ENCODE measurements at places on chromosomes 7 and 10. TPM values are rescaled to one million over a fixed set of nuclear protein-coding genes. Genes with fewer than 3 reads are reported as not detected.

The FGFR2 gene
- polyA plus RNA-seq: 100 TPM

The TMEM236 gene
- polyA plus RNA-seq: 0.22 TPM

The LIPK gene
- not detected for polyA plus RNA-seq

The BZW2 gene
- 69.1 TPM for polyA plus RNA-seq

The LRIT1 gene
- polyA plus RNA-seq: not detected

The AKR1E2 gene
- polyA plus RNA-seq: 7.9 TPM

The DNTT gene
- polyA plus RNA-seq: 0.34 TPM

The ELAPOR2 gene
- 9.8 TPM for polyA plus RNA-seq

The CDH23 gene
- polyA plus RNA-seq: 0.96 TPM

- no peak for DNase-seq
Measured at GRCh38 chr7:64907641-64908326, 4.7 kb downstream of the ZNF273 start.

DNA sequence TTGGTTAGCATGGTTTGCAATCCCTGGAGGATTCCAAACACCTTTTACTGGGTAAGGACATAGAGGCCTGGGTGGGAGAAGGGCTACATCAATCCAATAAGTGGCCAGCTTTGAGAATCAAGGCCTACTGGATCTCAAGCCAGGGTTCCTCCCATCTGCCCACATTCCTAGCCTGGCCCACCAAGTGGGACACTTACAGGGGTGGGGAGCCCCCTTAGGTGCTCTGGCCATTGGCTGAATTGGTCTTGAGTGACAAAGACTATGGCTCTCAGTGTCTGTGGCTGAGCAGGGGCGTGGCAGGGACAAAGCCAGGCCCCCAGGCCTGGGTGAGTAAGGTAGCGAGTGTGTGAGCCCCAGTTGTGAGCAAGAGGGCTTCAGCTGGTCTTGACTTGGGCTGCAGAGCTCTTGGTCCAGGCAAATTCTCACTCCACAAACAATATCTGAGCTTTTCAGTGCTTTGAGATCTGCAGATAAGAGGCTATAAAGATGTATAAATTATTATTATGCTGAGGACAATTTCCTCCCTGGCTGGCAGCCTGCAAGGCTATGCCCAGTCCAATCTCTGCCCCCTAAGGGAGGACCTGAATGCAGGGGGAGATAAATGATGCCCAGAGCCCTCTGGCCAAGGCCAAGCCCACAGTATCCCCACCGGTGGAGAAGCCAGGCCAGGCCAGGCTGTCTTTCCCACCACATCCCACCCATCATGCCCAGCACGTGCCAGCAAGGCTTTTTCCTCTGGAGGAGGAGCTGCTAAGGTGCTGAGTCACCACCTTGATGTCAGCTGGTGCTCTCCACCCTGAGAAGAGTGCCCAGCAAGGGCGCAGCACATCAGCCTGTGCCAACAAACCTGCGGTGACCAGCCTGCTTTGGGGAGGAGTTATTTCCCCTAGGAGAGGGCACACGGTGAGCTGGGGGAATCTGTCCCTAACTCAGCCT lies 80.7 kb upstream of the DUSP5 start:
- DNase-seq: no peak

DNA sequence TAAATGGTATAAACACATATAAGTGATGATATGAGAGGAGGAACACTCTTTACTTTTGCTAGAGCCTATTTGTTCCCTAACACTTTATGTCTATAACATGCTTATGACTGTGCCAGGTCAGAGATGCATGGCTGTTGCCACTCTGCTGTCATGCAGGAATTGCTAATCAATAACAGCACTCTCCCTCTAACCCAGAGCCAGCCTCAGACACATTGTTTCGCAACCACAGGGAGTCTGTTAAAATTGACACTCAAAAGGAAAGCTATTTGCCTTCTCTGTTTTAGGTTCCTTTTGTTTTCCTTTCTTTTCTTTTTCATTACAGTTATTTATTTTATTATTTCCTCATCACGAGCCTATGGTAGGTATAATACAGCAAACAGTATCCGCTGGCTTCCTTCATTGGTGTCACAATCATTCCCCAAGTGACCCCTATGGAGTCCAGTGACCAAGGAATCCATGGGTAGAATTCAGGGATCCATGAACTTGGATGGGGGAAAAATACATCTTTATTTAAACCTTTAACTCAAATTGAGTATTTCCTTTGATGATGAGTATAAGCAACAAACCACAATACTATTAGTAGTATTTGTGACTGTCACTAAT lies 6.8 kb downstream of the PON2 start:
- no peak for DNase-seq

GRCh38 chr7:157151626-157152339 lies 13.1 kb downstream of the UBE3C start:
- DNase-seq: no peak

DNA sequence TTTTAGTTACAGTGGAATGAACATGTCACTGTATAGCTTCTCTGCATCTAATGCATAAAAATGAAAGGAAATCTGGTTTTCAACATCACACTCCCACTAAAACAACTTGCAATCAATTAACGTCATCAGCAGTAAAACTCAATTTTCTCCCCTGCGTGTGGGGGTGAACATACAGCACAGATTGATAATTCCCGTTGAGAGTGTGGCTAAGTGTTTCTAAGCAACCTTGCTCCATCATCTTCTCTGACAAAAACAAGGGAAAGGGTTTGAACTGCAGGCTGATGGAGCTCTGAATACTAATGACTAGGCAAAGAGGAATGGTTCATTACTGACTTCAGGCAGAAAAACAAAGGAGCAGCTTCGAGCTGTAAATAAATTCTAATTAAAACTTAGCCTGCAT lies 238.3 kb downstream of the PARD3 start:
- DNase-seq: no peak

DNA sequence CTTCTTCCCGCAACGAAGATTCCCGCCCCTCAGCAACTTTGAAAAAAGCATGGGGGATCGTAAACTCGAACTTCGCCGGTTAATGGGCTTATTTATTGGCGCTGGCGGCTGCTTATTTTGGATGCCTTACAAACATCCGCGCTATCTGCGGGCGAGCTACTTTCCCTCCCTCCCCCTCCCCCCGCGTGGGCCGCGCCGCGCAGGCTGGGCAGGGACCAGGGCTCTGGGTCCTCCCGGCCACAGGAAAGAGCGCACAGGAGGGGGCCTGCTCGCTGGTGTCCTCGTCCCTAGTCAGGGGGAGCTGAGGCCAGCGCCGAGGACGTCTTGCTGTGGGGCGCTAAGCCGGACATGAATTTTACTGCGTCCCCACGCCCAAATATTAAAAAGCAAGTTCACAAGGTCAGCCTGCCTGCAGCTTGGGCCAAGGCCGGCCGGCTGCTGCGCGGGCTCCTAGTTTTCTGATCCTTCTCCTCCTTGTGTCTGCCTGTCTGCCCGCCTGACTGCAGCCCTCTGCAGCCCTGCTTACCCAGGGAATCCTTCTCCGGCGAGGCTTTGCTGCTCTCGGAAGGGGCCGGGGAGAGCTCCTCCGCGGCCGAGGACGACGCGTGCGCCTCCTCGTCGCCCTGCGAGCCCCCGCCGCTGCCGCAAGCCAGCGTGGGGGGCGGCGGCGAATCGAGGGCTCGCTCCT lies 1.2 kb downstream of the HOXA10 start:
- DNase-seq: peak; percentile 86

- peak; percentile 37 for DNase-seq
Measured at GRCh38 chr10:105797234-105797890, 1156.3 kb downstream of the SORCS3 start.

GRCh38 chr10:120075349-120075748 lies 182.8 kb downstream of the SEC23IP start:
- no peak for DNase-seq

DNA sequence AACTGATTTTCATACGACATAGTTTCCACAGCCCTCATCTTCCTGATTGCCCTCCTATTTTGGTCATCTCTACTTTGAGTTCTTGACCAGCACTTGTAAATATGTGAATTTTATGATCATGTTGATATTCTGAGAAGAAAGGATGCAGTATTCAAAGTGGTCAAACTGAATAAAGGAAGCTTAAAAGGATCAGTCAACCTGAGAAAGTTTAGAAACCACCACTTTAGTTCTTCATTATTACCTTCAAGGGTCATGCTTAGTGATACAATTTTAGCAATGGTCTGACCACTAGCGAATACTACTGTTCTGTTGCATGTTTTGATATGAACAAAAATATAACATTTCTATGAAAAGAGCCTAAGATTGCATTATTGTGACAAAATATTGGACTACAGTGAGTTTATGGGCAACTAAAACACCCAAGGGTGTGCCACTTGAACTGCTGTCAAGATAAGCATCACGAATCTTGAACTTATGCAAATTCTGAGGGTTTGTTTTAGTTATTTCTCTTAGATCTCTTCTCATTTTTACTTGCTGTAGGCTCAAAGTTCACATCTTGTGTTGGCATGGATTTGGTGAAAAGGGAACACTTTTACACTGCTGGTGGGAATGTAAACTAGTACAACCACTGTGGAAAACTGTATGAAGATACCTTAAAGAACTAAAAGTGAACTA lies 247.7 kb downstream of the IPMK start:
- no peak for DNase-seq

DNA sequence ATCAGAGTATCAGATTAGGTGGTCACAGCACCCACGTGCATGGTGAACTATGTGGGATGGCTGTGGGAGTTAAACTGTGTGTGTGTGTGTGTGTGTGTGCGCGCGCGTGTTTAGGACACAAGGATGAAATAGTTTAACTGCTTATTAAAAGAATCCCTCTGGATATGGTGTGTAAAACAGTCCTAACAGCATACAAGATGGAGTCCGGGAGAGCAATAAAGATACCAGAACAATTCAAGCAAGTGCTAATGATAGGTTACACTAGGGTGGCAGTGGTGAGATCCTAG lies 202.2 kb downstream of the IPMK start:
- DNase-seq: no peak

GRCh38 chr10:110355141-110355831 lies 50.6 kb upstream of the SMNDC1 start:
- DNase-seq: no peak

GRCh38 chr7:124130-124949 lies 68.0 kb upstream of the FAM20C start:
- no peak for DNase-seq

- no peak for DNase-seq
Measured at GRCh38 chr7:44077061-44077460, 5.3 kb downstream of the POLM start.

GRCh38 chr7:54394834-54395233 lies 147.3 kb upstream of the VSTM2A start:
- peak; percentile 28 for DNase-seq

DNA sequence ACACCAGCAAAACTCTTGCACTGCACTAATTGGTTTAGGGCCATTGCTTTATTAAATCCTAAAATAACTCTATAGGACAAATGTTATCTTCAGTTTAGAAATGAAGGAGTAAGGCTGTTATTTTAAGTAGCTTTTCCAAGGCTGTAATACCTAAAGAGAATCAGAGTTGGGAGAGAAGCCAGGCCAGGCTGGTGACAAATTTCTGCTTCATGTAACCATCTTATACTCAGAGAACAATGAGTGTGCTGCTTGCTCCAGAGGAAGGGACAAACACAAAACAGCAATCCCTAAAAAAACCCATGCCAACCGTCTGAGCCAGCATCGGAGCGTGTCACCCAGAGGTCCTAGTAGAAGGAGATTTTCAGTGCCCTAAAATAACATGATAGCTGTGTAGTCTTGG lies 49.7 kb upstream of the TARP start:
- DNase-seq: no peak

- DNase-seq: no peak
Measured at GRCh38 chr7:131096267-131096927, 231.3 kb upstream of the MKLN1 start.

DNA sequence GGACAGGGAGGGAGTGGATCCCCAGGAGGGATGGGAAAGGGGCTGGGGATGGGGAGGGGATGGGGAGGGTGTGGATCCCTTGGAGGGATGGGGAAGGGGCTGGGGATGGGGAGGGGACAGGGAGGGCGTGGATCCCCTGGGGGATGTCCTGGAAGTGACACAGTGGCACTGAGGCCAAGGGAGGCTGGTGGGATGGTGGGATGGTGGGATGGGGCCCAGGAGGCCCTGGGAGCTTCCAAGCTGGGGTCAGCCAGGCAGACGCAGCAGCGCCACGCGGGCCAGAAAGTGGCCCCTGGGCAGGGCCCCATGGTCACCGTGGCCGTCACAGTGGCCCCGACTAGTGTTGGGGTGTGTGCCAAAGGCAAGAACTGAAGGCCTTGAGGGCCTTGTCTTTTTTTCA lies 67.8 kb downstream of the INPP5A start:
- no peak for DNase-seq

GRCh38 chr10:128124813-128125403 lies 1.3 kb downstream of the MKI67 start:
- DNase-seq: no peak

DNA sequence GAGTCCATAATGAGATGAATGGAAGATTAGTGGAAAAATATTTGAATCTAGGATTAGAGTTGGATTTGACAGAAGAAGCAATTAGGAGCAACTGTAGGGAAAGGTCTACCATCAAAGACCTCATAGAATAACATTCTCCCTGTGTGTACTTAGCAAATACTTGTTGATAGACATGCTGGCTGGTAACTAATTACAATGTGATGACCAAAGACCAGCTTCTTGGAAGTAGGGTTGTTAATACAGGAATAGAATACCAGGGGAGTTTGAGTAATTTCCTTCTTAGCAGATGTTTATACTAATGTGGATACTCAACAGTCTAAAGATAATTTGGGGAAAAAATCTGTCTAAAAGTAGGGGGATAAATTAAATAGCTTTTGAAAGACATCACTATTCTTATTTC lies 357.5 kb upstream of the BMPER start:
- no peak for DNase-seq

- no peak for DNase-seq
Measured at GRCh38 chr10:50358925-50359687, 107.8 kb upstream of the ASAH2 start.

GRCh38 chr7:18393465-18394118 lies 102.0 kb upstream of the HDAC9 start:
- no peak for DNase-seq

GRCh38 chr10:12367272-12367671 lies 17.9 kb downstream of the CAMK1D start:
- DNase-seq: no peak

- DNase-seq: peak; percentile 91
Measured at GRCh38 chr10:98414932-98415730, at the start of gene PYROXD2. Gene PYROXD2 (minus strand): TSS chr10:98415182. CDS start chr10:98415135, 47 bp downstream.

DNA sequence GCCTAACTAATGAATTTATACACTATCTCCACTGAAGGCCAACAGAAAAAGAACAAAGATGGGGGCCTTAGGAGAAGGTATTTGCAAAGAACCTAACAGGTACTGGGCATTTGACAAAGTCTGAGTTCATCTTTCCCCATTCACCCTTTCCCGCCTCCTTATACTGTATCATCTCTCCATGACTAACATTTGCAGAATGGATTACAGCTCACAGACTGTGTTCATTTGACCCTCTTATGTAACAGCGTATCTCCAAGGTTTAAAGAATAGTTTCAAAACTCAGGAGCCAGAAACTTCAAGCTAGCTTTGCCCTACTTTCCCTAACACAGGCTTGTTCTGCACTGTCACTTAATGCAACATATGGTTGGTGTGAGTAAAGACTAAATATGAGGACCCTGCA lies 238.7 kb upstream of the CELF2 start:
- no peak for DNase-seq

DNA sequence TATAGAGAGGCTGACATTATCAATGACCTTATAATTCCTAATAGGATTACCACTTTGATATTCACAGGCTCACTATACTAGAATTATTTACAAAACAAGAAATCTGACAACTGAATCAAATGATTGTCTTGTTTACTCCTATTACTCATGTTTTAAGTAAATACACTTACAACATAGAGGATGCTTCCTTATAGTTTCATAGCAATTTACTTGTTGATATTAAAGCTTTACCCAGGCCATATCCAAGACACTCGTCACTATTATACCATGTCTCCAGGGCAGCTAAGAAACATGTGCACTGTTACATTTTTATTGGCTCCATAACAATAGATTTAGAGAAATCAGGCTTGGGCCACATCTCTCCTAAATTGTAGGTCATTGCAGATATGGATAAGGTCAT lies 276.9 kb downstream of the HGF start:
- DNase-seq: no peak
